ENCODE measurements at places on chromosomes 2 and 18. TPM values are rescaled to one million over a fixed set of nuclear protein-coding genes. Genes with fewer than 3 reads are reported as not detected.

CDH20 gene
- total RNA-seq: 0.19 TPM

DNA sequence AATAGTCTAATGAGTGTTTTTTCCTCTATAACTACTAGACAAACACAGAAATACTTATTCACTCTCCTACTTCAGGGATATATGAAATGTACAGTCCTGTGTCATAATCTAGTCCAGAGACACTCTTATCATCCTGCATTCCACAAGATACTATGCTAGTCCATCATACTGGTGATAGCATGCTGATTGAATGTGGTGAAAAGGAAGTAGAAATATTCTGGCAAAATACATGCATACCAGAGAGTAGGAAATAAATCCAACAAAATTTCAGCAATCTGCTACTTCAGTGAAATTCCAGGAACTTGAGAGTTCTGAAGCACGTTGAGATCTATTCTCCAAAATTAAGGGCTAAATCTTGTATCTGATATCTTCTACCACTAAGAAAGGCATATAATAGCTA is 353.9 kb downstream of the PID1 start:
- no peak for DNase-seq

DNA sequence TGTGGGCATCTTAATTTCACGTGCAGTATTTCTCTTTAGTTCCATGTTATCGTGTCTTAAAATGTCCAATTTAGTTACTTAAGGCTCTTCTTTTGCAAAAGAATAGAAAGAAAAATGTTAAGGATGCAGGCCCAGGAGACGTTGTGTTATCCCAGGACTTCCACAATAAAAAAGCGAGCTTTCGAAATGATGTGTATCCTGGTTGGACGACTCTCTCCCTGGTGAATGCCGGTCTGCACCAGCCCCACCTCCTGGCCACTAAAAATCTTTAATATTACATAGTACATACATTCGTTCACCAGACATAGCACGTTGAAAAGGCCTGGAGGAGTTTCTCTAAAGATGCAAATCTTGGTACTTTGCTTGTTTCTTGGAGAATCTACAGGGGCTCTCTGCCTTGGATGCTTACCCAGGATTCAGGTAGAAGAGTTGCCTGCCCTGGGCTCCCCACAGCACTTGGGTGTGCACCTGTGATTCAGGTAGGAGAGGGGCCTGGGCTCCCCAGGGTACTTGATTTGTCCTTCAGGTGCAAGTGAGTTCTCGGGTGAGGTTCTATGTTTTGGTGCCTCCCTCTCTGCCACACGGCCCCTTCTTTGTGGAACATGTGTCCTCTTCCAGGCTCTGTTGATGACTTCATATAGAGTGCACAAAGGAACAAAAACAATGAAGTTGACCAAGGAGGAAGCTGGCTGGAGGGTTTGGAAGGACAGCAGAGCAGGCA is 26.6 kb downstream of the TWIST2 start:
- DNase-seq: no peak

- DNase-seq: no peak
Measured at GRCh38 chr18:9536354-9537152, 61.2 kb downstream of the RALBP1 start.

C2orf15 gene
- 1.7 TPM for total RNA-seq

DNA sequence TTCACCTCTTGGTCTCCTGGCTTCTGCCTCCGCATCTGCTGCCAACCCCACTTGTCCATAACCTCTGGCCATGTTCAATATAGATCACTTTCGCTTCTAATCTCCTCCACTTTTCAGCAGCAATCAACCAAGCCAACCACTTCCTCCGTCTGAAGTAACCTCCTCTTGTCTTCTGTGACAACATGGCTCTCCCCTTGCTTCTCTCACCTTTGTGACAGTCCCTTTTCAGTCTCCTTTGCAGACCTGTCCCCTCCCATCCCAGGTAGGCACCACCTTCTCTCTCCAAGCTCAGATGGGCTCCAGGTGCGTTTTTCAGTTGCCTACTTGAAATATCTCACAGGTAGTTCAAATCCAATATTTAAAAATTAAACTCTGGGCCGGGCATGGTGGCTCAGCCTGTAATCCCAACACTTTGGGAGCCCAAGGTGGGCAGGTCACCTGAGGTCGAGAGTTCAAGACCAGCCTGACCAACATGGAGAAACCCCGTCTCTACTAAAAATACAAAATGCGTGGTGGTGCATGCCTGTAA is 4.7 kb upstream of the PSD4 start:
- DNase-seq: peak; percentile 31

- no peak for DNase-seq
Measured at GRCh38 chr18:57819671-57820460, 16.8 kb upstream of the ATP8B1 start.

AQP4 gene
- not detected for total RNA-seq

SH3RF3 gene
- 1.0 TPM for total RNA-seq

DNA sequence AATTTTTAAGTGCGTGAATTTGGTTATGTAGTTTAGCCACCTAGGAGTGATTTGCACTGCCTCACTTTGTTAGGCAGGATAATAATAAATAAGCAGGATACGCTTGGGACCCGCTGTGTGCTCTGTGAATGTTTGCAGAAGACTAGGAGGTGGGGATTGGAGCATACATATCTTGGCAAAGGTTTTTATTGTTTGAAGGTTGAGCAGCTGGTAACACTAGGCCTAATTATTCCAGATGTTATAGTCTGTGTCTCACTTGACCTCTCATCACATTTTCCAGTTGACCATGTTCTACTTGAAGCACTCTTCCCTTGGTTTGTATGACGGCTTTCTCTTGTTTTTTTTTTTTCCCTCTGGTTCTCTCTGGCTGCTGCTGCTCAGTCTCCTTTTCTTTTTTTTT is 42.7 kb downstream of the FHOD3 start:
- no peak for DNase-seq

ATP8B1 gene
- not detected for total RNA-seq

DNA sequence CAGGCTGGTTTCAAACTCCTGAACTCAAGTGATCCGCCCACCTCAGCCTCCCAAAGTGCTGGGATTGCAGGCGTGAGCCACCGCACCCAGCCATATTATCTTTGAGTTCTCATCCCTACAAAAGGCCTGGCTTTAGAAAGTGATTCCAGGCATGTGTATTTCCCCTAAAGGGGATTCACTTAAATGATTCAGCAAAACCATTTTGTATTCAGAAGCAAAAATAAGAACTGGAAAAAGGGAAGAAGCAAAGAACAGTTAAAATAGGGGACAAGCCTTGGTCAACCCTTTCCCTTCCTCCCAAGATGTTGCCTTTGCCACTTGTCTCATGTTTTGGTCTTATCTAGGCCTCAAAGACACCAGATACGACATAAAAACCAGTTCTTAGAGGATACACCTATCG is 10.5 kb downstream of the TM4SF20 start:
- DNase-seq: no peak

- no peak for DNase-seq
Measured at GRCh38 chr2:27060323-27060722, 8.9 kb downstream of the AGBL5 start.

- no peak for DNase-seq
Measured at GRCh38 chr2:217215877-217216276, 356.0 kb upstream of the TNP1 start.

- no peak for DNase-seq
Measured at GRCh38 chr2:236674238-236674637, 104.6 kb downstream of the ACKR3 start.

REG1B gene
- total RNA-seq: not detected

DNA sequence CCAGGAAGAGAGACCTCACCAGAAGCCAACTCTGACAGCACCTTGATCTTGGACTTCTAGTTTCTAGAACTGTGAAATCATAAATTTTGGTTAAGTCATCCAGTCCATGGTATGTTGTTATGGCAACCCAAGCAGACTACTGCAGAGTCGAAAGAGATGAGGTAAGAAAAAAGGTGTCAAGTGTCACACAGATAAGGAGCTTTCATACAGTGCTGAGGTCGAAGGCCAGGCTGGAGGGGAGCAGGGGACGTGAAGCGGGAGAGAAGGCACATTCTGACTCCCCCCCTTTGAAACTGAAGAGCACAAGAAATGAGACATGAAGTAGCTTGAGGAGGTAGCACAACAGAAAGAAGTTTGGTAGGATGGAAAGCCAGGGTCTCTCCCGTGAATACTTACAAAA is 110.4 kb downstream of the ALK start:
- DNase-seq: no peak

GRCh38 chr18:68234676-68235075 is 480.2 kb downstream of the TMX3 start:
- no peak for DNase-seq

- no peak for DNase-seq
Measured at GRCh38 chr18:11387880-11388279, 221.5 kb upstream of the SLC35G4 start.

- DNase-seq: no peak
Measured at GRCh38 chr2:234949762-234950434, 1.9 kb upstream of the SH3BP4 start.

DNA sequence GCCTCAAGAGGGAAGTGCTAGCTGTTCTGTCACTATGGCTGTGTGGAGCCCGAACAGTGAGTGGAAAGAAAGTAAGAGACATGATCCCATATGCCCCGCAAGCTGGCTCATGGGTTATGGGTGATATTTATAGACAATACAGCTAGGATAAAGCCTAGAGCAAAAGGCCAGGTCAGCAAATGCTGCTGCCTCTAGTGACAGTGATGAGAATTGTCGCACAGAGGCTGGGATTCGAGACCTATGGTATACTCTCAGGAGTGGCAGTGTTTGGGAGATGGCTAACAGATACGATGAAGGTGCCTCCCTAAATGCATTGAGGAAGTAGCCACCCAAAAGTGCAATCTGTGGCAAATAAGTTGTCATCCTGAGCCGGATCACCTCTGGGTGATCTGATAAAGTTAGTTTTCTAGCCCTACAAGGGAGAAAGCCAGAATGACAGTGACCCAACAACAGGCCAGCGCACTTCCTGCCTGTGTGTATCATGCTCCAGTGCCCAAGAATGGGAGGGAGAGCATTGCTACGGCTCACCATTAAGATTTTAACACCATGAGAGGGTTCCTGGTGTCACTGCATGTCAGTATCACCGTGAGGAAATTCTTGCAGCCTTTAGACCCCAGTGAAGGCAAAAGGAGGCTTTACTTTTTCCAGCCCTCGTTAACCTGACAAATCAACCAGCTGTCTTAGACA is 92.2 kb upstream of the TGFA start:
- DNase-seq: no peak

DNA sequence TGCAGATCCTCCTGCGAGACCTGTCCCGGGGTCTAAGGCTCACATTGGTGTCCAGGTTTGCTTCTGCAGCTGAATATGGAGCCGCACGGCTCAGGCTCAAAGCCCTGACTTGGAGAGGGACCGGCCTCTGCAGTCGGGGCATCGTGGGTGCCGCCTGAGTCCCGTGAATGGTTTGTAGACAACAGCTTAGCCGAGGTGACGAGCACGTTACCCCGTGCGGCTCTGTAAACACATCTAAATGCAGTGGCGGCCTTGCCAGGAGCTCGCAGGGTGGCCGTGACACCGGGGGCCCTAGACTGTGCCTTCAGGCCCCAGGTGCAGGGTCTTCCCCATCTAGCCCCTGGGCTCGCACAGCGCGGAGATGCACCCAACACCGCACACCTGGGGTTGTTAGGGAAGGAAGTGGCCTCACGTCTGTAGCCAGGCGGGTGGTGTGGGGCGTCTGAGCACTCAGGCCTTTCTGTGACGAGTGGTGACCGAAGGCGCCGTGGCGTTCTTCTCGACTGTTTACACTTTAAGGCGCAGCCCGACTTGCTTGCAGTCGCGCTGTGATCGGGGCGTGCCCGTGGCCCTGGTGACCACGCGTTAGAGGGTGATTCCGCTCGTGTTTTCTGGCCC is 91.6 kb downstream of the NFATC1 start:
- DNase-seq: no peak

RNASEH1 gene
- 24.1 TPM for total RNA-seq

Measured in activated T-cell treated with anti-CD3 and anti-CD28 coated beads, Interleukin-2, amount 50 U/mL, for 72 hours (primary cell).